Fibroblast of skin of right biceps (primary cell): ENCODE measurements at places on chromosomes 7 and 10.

DNA sequence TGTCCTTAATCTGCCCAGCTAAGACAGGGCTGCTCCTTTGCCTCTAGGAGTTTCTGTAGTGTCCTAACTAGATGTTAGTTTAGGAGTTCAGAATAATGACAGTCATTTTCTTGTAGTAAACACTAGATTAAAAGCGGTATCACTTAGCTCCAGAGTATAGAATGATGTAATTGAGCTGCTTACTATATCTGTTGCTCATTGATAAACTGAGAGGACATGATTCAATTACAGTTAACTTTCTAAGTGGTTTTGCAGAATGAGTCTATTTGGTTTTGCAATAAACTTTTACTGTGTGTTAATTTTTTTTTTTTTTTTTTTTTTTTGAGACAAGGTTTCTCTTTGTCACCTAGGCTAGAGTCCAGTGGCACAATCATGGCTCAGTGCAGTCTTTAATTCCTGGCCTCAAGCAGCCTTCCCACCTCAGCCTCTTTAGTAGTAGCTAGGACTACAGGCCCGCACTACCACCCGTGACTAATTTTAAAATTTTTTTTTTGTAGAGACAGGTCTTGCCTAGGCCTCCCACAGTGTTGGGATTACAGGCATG lies 1.8 kb downstream of the STMP1 start:
- peak; percentile 44 for DNase-seq

DNA sequence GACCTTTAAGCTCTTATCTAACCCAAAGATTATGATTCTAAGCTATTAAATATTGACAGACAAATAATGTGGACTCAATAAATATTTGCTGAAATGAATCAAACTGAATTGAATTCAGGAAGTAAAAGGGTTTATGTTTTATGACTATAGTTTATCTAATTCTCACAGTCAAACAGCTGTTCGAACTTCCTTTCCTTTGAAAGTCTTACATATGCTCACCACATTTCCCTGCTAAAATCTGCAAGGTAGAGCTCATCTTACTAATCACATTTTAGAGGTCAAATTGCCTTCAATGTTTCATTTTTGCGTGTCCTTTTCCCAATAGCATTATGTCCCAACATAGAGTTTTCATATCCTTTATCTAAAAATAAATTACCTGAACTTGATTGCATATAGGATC lies 154.9 kb upstream of the PPP1R3A start:
- no peak for DNase-seq

DNA sequence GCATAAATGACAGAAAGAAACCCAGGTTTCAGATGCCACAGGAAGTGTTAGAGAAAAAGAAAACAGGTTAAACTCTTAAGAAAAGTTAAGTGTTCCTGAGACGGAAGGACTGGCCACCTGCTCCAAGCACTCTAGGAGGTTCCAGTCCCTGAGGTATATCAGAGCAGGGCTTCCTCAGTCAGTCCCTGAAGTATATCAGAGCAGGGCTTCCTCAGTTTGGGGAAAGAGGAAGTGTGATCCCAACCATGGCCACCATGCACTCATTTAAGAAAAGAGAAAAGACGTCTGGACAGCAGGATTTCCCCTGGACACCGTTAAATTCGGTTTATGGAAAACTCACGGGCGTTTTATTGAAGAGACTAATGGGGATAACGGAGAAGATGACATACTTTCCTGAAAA lies 133.4 kb upstream of the PFKP start:
- DNase-seq = no peak

GRCh38 chr7:66930341-66930740 lies 9.3 kb downstream of the TMEM248 start:
- DNase-seq = peak; percentile 26

- no peak for DNase-seq
Measured at GRCh38 chr10:78868861-78869260, 199.9 kb upstream of the ZMIZ1 start.

DNA sequence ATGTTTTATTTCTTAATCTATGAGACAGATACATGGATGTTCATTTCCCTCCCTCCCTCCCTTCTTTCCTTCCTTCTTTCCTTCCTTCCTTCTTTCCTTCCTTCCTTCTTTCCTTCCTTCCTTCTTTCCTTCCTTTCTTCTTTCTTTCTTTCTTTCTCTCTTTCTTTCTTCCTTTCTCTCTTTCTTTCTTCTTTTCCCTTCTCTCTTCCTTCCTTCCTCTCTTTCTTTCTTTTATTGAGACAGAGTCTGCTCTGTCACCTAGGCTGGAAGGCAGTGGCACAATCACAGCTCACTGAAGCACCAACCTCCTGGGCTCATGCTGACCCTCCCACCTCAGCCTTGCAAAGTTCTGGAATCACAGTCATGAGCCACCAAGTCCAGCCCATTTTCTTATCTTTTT lies 5.5 kb upstream of the PRRT4 start:
- DNase-seq = no peak

DNA sequence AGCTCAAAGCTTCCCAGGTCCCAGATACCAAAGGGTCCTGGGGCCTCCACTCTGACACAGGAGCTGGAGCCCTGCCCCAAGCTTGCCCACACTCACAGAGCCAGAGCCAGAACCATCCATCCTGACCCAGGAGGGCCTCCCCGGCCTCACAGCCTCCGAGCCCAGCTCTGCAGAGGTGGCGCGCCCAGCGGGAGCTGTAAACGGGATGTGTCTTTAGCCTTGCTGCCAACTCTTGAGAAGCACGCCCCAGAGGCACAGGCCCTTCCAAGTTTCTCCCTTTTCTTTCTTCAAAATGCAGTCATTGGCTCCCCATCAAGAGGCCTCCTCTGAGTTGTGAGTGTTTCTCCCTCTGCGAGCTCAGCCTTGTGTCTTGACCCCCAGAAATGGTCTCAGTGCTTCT lies 75.0 kb downstream of the PDGFA start:
- no peak for DNase-seq

DNA sequence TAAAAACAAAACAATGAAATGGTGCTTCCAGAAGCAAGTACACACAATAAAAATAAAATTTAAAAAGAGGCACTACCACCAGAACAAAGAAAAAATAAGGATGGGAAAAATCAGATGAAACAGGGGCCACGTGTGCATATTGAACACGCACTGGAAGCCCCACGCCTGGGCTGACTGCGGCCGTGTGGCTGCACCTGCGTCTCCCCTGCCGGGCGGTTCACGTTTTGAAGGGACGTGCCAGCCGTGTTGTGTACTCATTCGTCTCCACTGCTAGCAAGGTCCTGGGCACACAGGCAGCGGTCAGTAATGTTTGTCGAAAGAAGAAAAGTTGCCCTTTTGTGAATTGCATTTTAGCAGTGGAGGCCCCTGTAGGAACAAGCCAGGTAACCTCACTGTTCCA lies 255.9 kb upstream of the RNF32 start:
- DNase-seq = no peak

DNA sequence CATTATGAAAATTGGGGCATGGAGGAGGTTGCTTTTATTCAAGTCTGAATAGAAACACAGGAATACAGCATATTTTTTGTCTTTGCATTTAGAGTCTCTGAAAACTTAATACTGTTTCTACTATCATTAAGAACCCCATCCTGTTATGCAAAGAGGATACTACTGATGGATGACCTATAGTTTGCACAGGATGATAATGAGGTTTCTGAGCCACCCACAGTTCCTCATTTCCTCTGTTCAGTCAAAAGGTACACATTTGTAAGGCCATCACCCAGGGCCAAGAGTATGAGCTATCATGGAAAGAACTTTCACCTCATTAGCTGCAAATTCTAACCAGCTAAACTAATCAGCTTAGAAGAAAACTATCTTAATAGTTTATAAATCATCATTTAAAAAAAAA lies 213.0 kb upstream of the CHRM2 start:
- no peak for DNase-seq
